ENCODE measurements at places on chromosomes 3 and 15.

DNA sequence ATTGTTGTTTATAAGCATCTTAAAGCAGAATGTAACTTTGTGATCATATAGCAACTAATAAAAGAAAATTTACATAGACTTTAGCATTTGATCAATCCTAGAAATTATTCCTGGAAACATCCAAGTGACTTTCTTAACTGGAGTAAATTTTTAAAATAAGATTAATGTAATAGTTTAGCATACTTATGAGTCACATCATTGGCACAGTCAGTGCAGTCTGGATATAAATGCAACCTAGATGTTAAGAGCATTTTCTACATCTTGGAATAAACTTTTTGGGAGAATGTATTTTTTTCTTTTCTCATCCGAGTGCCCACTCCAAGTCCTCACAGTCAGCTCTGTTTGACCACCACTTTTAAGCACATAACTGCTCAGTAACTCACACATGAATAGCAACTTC lies 324.6 kb upstream of the PLSCR5 start:
- DNase-seq: no peak

DNA sequence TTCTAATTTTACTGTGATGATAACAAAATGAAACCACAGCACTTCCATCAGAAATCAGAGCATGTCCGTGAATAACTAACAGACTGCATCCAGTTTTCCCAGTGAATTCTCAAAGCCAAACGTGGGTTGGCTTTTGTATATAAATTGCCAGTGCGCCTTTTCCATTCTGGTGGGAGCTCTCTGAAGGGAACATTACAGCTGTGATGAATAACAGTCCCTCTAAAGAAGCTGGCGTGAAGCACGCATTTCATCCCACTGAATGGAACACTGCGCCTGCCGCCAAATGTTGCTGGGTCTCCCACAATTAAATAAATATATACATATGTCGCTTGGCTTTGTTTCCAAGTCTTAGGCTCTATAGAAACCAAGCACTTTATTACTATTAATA lies 113.0 kb upstream of the PFN2 start:
- no peak for DNase-seq

- no peak for DNase-seq
These were observed 21.1 kb upstream of the IQCF6 start for GRCh38 chr3:51799879-51800749.

- no peak for DNase-seq
These were observed 152.0 kb downstream of the ZBBX start for GRCh38 chr3:167228135-167228534.

DNA sequence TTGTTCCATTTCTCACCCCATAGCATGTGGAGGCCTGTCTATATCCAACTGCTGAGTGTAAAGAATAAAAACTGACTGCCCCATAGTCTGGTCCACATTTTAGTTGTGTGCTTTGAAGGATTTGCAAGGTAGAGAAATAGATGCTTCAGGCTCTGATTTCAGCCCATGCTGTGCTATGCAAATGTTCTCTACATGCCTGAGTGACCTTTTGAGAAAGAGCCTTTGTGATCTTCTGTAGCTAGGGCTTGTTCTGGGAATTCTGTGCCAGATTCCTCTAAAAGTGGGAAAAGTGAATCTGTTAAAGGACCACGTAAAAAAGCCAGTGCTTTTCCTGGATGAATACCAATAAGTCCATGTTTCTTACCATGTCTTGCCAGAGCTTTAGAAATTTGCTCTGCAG lies 5.2 kb downstream of the KCTD6 start:
- DNase-seq: peak; percentile 19

DNA sequence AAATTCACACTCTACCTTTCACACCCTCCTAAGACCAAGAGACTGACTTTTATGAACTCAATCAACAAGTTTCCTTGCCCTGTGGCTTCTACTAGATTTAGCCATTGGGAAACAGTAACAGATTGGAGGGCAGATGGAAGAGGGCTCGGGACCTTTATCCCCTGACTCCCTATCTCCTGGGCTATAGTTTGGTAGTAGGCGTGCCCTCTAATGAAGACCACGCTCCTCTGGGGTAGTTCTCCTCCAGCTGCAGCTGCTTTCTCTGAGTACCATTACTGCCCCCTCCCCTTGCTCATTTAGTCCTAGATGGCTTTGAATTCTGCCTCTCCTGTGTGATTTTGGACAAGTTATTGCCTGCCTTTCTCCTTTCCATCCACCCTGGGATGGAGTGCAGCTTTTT lies 33.3 kb downstream of the FMN1 start:
- no peak for DNase-seq

- no peak for DNase-seq
These were observed 390.7 kb upstream of the RGMA start for GRCh38 chr15:93479715-93480114.

DNA sequence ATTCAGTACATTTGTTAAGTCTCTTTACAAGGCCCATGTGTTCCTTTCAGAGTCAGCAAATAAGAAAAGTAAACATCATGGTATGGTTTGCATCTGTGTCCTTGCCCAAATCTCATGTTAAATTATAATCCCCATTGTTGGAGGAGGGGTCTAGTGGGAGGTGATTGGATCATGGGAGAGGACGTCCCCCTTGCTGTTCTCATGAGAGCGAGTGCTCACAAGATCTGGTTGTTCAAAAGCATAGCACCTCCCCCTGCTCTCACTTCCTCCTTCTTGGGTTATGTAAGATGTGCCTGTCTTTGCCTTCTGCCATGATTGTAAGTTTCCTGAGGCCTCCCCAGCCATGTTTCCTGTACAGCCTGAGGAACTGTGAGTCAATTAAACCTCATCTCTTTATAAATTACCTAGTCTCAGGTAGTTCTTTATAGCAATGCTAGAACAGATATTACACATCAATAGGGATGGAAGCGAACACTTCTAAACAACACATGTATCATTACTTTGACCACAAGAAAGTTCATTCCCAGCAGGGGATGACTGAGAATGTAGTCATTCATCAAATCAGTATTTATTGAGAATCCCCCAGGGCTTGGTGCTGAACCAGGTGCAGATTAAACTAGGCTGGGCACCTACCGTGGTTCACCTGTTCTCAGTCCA lies 4.1 kb downstream of the EFCAB12 start:
- no peak for DNase-seq

GRCh38 chr3:81723732-81724313 lies 37.6 kb downstream of the GBE1 start:
- DNase-seq: no peak

DNA sequence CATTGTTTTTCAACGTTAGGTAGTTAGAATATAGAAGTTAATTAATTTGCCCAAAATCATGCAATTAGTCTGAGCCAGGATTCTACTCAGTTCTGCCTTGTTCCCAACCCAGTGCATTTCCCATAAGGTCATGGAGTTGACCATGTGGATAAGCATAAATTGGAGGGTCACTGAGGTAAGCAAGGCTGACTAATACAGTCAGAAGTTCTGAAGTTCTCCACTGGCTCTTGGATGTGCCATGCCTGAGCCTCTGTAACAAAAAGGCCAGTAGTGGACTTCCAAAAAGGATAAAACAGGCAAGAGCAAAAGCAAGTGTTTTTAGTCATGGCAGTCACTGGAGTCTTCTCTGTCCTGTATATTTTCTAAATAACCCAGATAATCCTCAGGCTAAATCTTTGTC lies 124.4 kb upstream of the PHLDB2 start:
- no peak for DNase-seq

- DNase-seq: no peak
These were observed 221.2 kb downstream of the SQOR start for GRCh38 chr15:45855907-45856579.

GRCh38 chr3:161559177-161559998 lies 62.8 kb downstream of the OTOL1 start:
- no peak for DNase-seq

DNA sequence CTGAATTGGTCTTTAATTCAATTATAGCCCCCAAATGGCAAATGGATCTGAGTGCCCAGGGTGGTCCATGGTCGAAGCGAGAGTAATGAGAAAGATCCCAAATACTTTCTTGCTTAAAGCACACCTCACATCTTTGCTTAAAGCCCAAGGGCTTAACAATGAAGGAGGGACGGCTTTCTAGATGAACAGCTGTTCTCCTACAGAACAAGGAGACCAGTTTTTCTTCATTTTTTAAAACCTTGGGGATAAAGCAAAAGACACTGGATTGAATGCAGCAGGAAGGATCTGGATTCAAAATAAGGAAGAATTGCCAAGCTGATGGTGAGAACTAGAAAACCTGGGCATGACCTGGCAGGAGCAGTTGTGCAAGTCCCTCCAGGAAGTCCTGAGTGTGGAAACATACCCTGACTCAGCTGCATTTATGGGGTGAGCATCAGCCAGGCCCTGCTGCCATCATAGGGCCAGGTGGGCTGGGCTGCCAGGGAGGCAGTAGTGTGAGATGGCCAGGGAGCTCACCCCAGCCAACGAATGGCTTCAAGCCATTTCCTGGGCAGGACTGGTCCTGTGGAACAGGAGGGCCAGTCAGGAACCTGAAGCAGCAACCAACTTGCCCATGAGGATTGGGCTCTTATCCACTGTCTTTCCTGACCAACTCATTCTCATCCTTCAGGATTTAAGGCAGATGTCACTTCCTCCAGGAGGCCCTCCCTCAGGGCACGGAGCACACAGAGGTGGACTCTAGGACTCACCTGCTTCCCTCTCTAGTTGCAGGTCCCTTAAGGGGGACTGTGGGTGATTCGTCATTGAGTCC lies 18.4 kb upstream of the RHCG start:
- DNase-seq: no peak

GRCh38 chr15:24772686-24773373 lies 97.3 kb downstream of the NPAP1 start:
- no peak for DNase-seq

DNA sequence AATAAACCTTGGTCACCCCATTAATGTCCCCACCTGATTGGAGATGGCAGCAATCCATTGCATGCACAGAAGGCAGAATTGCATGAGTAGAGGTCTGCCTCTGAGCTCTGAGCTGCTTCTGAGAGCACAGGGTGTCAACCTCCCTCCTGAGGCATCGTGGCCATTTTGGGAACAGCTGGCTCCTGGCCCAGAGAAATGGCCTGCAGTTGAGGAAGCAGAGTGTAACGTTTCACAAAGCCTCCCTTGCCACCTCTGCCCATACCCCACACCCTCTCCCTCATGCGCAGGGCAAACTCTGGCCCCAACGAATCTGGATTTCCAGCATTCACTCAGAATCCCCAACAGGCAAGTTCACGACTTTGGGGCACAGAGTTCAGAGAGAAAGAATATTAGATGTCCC lies 198.9 kb downstream of the ADAMTS9 start:
- DNase-seq: no peak

DNA sequence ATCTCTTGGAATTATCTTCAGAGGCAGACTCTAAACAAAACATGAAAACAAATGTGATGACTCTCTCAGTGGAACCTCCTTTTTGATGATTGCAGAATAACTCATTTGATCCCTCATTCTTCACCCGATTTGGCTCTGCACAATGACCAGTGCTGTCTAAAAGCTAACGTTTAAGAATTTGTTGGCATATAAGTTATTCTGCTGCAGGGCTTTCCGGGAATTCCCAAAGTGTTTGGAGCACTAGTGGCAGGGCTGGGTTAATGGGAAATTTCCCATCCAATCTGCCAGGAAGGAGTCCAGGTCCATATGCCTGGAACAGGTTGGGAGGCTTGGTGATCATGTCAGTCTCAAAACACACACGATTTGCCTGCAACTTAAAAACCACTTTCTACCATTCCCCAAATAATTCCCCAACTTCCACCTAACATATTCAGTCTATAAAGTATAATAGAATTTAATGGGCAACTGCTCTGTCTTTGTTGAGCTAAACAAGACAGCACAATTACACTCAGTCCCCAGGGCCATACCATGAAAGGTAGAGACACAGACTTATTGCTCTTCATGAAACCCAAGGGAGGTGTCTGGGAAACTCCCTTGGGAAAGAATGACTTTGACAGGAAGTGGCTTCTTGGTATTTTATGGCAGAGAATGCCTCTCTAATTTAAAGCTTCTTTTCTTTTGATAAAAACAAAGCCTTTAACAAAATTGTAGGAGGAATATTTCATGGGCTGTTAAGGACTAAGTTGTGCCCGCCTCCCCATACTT lies 38.0 kb downstream of the ARRDC4 start:
- no peak for DNase-seq

- no peak for DNase-seq
These were observed 83.3 kb downstream of the ANKRD28 start for GRCh38 chr3:15714448-15714847.

- DNase-seq: no peak
These were observed 3.8 kb downstream of the HEG1 start for GRCh38 chr3:125051715-125052581.

DNA sequence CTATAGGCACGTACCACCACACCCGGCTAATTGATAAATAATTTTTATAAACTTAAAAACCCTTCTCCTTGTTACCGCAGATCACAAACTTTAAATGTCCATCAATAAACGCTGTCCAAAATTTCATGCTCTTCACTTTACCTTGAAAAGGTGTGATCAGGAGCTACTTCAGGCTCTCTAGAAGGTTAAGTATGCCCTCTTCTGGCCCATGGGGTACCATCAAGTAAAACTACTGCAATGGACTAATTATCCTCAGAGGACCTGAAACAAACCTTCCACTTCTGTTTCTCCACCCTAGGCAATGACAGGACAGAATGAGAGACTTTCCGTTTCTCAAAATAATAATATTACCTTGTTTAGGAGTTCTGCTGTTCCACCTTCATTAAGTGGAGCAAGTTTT lies 9.2 kb downstream of the LZTFL1 start:
- no peak for DNase-seq

DNA sequence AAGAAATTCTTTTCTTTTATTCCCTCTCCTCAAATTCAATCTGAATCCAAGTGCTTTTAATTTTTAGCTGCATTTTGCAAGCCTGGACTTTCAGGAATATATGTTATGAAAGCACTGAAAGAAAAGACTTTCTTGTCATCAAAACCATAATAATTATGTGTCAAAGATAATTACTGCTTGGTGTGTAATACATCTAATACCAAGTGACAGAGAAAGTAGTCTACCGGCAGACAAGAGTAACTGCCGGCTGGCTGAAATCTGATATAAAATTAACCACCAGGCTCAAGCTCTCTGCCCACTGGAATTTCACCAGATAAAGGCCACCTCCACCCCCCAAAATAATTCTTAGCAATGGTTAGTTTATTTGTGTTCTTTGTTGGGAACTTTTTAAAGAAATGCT lies 220.9 kb upstream of the CDIN1 start:
- DNase-seq: no peak

DNA sequence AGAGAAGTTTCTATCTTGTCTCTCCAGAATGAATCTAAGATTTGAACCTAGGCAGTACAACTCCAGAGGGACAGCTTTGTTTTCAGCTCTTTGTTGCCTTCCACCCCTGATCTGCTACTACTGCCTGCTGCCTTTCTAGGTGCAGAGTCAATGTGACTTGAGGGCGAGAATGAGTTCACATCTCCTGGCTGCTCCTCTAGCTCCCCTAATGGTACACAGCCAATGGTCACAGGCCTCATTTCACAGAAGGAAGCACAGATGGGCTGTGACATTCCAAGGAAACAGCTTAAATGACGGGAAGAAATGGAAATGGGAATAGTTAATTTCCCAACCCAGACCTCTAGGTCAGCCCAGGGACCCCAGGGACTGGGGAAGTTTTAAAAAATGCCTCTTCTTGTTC lies 32.4 kb downstream of the FAM43A start:
- no peak for DNase-seq

GRCh38 chr3:70383360-70383831 lies 71.0 kb upstream of the MDFIC2 start:
- no peak for DNase-seq

All from cerebellar nuclear complex (tissue), 1 donor.